ENCODE measurements at places on chromosomes 3 and 15.

DNA sequence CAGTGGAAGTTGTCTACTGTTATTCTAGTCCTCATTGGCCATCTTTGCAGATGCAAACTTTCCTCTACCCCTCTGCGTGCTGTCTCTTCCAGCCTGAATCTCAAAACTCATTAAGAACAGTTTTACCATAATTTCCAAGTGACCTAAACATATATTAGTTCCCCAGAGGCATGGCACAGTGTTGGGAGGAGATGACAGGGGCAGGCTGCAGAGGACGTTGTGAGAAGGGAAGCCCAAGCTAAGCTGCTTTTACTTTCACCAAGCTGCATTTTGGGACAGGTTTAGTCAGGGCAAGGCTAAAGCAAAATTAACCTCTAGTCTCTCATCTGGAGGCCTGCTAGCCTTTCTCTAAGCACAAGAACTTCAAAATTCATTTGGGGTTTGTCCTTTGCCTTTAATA is 318.6 kb upstream of the SATB1 start:
- no peak for DNase-seq

DNA sequence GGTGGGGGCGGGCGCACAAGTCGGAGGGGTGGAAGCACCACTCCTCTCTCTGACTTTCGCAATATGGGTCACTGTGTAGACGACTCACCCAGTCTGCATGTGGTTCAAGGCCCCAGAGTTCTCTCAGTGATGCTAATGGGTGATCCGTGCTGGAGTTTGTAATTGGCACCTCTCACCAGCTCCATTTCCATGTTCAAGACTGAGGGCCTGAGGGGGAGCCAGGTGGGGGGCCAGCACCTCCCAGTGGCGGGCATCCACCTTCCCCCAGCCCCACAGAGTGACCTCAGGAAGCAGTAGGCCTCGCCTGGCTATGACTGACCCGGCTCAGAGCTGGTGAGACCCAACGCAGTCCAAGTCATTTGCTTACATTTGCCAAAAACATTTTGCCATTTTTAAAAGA is 230.0 kb upstream of the ST8SIA2 start:
- DNase-seq = no peak

GRCh38 chr3:141386611-141387111 is 18.4 kb downstream of the ZBTB38 start:
- no peak for DNase-seq

- no peak for DNase-seq
Measured at GRCh38 chr3:195003006-195003892, 267.7 kb downstream of the XXYLT1 start.

DNA sequence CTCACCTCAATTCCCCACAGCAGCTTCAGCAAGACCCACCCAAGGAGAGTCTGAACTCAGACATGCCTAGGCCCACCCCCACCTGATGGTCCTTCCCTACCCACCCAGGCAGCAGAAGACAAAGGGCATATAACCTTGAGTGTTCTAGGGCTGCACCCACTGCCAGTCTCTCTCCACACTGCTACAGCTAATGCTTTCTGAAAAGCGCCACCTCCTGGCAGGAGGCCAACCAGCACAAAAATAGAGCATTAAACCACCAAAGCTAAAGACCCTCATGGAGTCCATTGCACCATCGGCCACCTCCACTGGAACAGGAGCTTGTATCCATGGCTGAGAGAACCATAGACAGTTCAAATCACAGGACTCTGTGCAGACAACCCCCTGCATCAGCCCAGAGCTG is 11.3 kb upstream of the RPL39L start:
- DNase-seq = no peak

All from iPS DF 6.9 (cell line).